ENCODE measurements at places on chromosomes 12 and 14.

DNA sequence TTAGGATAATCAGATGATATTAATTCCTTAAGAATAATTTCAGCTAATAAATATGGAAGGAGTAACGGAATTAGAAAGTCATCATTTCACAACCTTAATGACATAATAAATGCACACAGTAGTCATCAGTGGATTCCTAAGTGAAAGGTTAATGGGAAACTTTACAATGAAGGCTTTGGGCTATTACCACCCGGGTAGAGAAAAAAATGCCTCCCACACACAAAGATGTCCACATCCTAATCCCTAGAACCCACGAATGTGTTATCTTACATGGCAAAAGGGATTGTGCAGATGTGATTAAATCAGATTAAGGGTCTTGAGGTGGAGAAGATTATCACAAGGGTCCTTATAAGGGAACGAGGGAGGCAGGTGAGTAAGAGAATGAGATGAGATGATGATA, 5.6 kb downstream of the TMED10 start:
- DNase-seq: no peak

DNA sequence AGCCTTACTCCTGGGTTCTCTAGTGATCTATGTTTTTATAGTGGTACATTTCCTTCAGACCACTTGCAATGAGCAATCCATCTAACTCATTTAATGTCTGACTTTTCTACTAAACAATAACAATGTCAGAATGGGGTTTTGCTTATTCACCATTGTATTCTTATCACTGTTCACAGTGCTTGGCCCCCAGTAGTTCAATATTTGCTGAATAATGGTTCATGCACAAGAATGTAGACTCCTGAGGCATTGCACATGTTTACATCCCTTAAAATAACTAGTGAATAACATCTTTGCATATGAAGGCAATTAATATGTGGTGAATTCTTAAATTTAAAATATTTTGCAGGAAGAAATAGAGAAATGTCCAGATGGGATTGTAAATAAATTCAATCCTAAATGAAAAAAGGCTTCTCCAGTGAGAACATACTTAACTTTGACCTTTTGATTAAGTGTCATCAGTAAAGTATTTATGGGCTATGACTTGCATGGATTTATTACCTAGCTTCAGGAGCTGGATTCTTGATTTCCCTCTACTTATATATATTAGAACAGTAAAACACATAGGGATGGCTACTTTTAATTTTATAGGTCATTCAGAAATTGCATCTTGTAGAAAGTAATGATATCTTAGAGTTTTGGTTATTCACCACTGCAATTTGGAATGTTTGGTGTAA, 3.4 kb downstream of the CCER1 start:
- no peak for DNase-seq

- DNase-seq: no peak
Observed at GRCh38 chr12:10614056-10614370, 604 bp upstream of the MAGOHB start.

DNA sequence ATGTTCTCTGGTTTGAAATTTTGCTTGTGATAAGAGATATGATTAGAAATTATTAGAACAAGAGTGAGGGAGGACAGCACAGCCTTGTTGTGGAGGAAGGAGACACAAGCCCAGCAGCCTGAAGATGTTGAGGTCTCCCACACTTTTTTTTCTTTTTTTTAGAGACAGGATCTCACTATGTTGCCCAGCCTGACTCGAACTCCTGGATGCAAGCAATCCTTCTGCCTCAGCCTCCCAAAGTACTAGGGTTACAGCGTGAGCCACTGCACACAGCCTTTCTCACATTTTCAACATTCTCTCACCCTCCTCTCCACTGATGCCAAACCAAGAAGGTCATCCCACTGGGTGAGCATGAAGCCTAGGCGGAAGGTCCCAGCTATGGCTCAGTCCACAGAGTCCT, 4.9 kb upstream of the KRT8 start:
- DNase-seq: no peak

All from NCI-H2171 (cell line).